ENCODE measurements at places on chromosomes 13 and 19. TPM values are rescaled to one million over a fixed set of nuclear protein-coding genes. Genes with fewer than 3 reads are reported as not detected.

The SIGLEC12 gene
- total RNA-seq = not detected

The HOMER3 gene
- 128 TPM for total RNA-seq

The CABP5 gene
- not detected for total RNA-seq

The SLITRK5 gene
- under 0.01 TPM for total RNA-seq

The ZNF135 gene
- 0.97 TPM for total RNA-seq

The PTH2 gene
- not detected for total RNA-seq

The IGSF23 gene
- 0.38 TPM for total RNA-seq

The TMEM190 gene
- not detected for total RNA-seq

The MEF2B gene
- not detected for total RNA-seq

The COMP gene
- total RNA-seq = not detected

The KBTBD7 gene
- total RNA-seq = 7.7 TPM

The CLEC11A gene
- 2.3 TPM for total RNA-seq

The CEBPG gene
- 23.2 TPM for total RNA-seq

The ZFP14 gene
- 4.7 TPM for total RNA-seq

The ZNF442 gene
- total RNA-seq = 2.3 TPM

The GTF2F2 gene
- 14.2 TPM for total RNA-seq

The RAVER1 gene
- 5.8 TPM for total RNA-seq

The TJP3 gene
- 0.06 TPM for total RNA-seq
